ENCODE measurements at places on chromosomes 12 and 14.

- no peak for DNase-seq
These were observed 66.6 kb downstream of the KDM2B start for GRCh38 chr12:121514184-121514742.

- DNase-seq, result no peak
These were observed 85.0 kb upstream of the GTF2A1 start for GRCh38 chr14:81305743-81306142.

GRCh38 chr14:24312736-24313507 is 1.6 kb downstream of the LTB4R start:
- no peak for DNase-seq

- DNase-seq, result no peak
These were observed 535.4 kb downstream of the PRKD1 start for GRCh38 chr14:29392287-29392686.

DNA sequence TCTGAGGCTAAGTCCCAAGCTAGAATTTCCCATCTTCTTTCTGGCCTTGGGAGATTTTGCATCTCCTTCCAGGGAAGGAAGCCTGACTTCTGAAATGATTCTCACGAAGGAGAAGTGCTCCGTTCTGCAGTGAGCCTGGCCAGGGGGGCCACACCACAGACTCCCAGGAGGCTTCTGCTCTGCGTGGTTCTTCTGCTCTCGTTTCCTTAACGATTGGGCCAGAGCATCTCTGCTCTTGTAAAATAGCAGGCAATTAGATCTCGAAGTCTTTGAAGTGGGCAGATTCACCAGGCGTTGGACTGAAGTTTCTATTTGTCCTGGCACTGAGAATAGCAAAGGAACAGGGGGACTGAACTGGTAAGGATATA is 6.7 kb upstream of the BATF start:
- peak; percentile 10 for DNase-seq

GRCh38 chr14:85316701-85317410 is 213.1 kb upstream of the FLRT2 start:
- no peak for DNase-seq

DNA sequence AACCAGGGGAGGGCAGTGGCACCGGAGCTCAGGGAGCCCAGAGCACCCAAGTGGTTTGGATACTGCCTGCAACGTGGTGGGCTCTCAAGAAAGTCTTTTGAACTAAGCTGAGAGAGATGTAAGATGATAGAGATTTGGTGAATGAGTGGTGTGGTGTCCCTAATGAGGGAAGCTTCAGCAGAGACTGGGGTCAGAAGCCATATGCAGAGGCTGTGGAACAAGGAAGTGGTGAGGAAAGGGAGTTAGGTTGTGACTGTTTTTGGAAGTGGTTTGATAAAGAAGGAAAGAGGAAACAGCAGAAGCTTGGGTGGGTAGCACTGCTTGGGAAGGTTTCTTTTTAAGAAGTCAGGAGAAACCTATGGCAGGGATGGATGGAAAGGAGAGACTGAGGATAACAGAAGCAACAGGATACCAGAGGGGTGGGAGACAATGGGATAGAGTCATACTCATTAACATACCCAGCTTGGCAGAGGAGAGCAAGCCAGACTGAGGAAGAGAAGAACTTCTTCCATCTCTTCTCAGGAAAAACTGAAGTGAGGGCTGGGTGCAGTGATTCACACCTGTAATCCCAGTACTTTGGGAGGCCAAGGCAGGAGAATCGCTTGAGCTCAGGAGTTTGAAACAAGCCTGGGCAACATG is 24.1 kb downstream of the SLC4A8 start:
- no peak for DNase-seq

GRCh38 chr12:14984036-14984435 is 11.2 kb downstream of the PDE6H start:
- DNase-seq, result no peak

DNA sequence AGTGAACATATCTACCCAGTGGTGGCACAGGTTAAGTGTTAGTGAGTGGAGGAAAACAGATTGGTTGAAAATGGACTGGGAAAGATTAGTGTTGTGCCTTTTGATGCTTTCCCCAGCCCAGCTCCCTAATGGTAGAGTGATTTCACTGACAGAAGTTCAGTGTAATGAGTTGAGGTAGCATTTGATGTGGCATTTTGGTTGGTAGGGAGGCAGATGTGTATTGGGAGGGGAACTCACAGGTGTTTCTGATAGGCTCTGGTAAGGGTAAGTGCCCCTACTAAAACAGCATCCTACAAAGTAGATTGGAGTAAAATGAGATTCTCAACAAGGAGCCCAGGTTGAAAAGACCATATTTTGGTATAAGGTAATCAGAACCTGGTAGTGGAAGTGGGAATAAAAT is 4.2 kb downstream of the TBK1 start:
- DNase-seq, result no peak

GRCh38 chr12:3032161-3032560 is 45.0 kb upstream of the TSPAN9 start:
- DNase-seq, result no peak

GRCh38 chr12:41248391-41248790 is 60.3 kb downstream of the PDZRN4 start:
- DNase-seq, result no peak

DNA sequence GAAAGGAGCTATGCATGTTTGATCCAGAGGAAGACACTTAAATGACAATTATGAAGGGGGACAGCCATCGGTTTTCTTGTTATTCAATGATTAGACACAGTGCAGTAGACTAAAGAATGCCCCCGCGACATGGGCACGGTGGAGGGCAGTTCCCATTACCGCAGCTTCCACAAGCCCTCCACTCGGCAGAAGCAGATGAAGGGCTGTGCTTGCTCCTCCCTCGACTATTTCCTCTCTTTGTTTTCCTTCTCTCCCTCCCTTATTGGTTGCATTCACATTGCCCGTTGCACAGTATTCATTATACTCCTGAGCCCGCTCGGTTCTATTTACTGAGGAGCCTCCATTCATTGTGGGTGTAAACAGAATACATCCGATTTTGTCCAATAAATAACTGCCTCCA is 138.8 kb upstream of the RASSF8 start:
- no peak for DNase-seq

- DNase-seq, result no peak
These were observed 25.3 kb downstream of the PIGH start for GRCh38 chr14:67574806-67575205.

DNA sequence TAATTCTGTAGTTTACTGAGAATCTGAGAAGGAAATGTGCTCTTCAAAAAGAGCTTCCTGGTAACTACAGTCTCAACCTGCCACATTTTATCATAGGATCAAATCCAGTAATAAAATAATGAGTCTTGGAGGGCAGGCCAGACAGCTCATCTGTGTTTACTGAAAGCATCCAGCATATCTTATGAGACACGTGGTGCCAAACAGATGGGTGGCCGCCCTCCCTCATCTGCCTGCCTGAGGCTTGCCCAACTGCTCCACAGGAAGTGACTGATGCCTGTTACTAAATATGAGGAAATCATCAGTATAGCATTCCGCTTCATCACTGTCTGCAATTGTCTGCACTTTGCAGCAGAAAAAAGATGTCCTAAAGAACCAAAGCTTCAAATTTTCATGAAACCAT is 13.5 kb downstream of the DHRS7 start:
- no peak for DNase-seq

DNA sequence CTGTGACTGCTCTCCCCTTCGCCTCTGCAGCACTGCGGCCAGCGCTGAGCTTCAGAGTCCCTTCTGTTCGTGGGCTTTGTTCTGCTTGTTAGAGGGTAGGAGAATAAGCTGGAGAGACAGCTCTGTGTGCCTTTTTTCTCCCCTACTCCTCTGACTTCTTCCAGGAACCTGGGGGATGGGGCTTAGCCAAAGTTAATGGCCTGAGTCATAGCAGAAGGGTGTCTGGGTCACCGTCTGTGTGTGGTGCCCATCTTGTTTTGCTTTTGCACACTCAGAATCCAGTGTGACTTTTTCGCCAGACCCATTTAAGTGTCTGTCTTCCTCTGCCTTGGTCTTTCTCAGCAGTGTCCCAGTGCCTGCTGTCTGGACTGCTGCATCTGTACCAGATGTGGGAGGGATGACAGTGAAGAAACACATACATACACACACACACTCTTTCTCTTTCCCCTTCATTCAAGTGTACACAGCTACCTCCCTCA is 3.0 kb downstream of the KIF5A start:
- no peak for DNase-seq

DNA sequence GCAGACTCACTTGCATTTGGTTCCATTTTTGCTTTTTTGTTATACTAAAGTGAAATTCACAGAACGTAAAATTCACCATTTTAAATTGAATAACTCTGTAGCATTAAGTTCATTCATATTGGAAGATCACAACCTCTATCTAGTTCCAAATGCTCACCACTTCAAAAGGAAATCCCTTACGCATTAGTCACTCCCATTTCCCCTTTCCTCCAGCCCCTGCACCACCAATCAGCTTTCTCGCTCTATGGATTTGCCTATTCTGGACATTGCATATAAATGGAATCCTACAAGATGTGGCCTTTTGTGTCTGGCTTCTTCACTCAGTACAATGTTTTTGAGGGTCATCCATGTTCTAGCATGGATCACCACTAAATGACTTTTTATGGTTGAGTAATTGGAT is 294.5 kb downstream of the KSR2 start:
- no peak for DNase-seq

GRCh38 chr12:114936148-114937079 is 252.4 kb upstream of the TBX3 start:
- no peak for DNase-seq

DNA sequence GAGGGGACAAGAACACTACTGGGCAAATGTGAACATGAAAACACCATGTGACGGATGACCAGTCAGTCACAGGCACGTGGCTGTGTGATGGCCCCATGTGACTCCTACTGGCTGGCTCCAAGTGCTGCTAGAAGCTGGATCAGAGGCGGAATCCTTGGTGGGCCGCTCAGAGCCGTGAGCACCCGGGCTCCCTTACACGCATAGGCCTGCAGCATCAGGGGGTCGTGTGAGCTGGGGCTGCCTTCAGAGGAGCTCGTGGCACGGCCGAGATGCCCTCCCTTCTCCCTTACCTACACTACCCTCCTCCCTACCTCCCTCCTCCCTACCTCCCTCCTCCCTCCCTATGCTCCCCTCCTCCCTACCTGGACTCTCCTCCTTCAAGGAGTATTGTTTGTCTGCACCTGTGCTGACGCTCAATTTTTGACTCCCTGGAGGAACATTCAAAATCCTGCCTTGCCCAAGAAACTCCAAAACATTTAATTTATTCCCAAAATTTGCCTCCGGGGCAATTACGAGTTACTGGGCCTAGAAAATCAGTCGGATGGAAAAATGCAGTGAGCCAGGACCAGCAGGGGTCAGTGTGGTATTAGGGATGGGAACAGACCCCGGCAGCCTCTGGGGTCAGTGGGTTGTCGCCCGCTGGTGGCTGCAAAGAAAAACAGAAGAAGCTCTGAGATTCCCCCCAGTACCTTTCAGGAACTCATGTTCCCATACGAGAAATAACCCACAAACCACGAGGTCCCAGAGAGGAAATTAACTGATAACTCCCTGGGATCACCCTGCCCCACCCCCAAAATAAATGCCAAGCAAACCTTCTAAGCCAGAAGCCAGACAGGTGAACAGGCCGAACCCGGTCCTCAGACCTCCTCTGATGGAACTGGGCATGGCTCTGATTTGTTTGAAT is 61.3 kb downstream of the C14orf132 start:
- peak; percentile 19 for DNase-seq

DNA sequence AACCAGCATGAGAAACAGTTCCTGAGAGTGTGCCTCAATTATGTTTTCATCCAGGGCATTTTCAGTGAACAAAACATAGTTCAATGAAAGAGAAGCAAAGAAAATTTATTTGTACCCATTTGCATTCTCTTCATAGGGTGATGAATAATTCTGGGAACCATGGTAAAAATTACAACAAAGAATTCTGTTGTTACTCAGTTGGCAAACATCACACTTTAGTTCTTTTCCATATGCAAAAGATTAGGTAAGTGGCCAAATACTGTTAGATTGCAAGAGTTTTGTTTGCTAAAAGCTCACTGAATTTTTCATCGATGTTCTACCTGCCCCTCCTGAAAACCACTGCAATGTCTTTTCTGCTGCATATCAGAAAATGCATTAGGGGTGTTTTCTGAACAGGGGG is 132.4 kb upstream of the RGS6 start:
- no peak for DNase-seq

GRCh38 chr14:52923902-52924575 is 26.8 kb downstream of the FERMT2 start:
- no peak for DNase-seq

GRCh38 chr12:117821480-117822175 is 147.2 kb downstream of the KSR2 start:
- DNase-seq, result no peak

All from anterior cingulate cortex (tissue), 58 donors.